ENCODE measurements at places on chromosomes 16 and 17.

- no peak for DNase-seq
Measured at GRCh38 chr17:76088041-76088867, 9.3 kb downstream of the ZACN start.

DNA sequence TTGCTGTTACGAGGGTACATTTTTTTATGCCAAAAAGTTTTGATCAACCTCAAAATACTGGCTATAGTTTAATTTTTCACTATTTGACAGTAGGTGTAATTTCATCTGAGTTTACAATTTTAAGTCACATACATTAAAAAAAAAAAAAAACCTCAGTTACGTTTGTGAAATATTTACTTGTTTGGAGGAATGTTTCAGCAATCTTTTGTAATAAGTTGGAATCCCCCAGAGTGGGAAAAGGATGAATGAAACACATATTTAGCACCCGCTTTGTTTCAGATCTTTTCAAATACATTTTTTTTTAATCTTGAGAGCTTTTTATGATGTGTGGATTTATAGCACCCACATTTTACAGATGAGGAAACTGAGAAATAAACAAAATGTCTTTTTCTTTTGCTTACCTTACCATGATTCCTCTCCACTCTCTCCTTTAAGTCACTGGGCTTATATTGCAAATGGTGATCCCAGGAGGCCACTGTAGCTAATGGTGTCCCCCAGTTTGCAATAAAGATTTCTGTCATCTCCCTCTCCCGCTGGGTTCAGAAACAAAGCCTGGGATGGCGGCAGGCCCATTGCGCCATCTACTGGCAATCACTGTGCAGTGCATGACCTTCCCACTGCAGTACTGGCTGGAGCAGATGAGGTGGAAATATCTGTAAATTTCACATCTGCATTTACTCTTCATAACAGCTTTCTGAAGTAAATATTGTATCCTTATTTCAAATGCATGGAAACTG is 27.7 kb downstream of the TBC1D3B start:
- no peak for DNase-seq

DNA sequence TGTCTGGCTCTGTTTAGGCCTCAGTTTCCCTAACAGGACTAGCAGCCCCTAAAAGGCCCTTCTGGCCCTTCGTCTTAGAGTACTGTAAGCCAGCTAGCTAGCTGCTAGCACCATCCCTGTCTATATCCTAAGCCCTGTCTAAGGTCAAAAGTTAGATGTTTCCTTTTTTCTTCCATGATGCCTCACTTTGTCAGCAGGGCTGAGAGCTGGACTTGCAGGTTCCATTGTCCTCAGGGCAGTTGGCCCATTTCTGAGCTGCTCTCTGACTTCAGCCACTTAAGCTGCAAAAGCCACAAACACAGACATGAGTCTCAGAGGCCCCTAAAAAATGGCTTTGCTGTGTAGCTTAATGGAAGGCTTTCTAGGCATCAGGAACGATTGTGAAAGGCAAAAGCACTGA is 187.7 kb downstream of the CBLN1 start:
- DNase-seq = no peak

DNA sequence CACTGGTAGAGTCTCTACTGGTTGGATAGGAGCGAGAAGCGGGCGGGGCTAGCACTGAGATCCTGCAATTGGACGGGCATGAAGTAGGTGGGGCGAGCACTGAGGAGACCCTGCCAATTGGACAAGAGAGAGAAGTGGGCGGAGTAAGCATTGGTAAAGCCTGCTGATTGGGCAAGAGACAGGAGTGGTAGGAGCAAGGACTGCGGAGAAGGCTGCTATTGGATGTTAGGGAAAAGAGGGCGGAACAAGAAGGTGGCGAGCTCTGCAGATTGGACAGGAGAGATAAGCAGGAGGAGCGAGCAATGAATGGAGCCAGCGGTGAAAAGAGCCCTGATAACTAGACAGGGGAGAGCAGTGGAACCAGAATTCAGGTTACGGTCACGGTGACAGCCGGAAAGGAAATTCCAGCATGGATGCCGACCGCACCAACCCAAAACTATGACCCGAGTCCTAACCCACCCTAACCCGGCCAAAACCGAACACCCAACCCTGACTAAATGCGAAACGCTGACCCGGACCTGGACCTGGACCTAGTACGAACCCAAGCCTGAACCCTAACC is 4.8 kb downstream of the SCGB1C2 start:
- no peak for DNase-seq

- DNase-seq = no peak
Measured at GRCh38 chr17:63998721-63999679, 849 bp downstream of the PRR29 start.

DNA sequence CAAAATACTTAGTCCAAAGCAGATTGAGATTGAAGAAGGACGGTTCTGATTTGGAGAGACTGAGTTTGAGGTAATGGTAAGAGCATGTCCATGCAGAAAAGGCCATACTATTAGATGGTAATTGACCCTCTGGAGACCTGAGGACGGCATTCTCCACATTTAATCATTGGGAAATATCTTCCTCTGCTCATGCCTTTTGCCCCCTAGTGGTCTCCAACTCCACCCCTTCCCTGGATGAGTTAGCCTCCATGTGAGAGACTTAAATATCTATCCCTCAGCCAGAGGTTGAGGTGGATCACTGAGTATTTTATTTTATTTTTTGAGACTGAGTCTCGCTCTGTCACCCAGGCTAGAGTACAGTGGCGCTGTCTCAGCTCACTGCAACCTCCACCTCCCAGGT is 10.4 kb upstream of the OR3A1 start:
- DNase-seq = no peak

GRCh38 chr17:6461792-6462524 is 17.7 kb downstream of the PIMREG start:
- no peak for DNase-seq

- no peak for DNase-seq
Measured at GRCh38 chr16:80299416-80299815, 241.4 kb upstream of the DYNLRB2 start.

DNA sequence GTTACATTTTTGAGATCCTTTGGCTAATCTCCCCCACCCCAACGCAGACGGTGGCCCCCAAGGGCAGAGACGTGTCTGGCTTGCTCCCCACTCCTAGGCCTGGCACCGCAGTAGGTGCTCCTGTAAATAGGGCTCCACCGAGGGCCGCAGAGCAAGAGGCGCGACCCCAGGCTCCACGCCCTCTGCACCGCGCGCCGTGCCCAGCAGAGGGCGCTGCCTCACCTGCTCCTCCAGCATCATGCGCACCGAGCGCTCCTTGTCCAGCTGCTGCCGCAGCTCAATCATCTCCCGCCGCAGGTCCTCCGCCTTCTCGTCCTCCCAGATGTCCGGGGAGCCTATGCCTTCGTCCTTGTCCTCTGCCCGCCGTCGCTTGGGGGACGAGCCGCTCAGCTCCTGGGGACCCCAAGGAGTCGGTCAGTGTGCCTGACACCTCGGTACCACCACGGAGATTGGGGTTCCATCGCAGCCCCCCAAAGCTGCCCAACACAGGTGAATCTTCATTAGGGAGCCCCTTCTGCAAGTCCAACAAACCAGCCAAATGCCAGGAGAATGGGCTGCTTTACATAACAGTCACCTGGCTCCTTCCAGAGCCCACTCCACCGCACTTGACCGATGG is 11.2 kb downstream of the TFAP4 start:
- DNase-seq = no peak

- no peak for DNase-seq
Measured at GRCh38 chr17:77325577-77326075, 184.9 kb downstream of the SEC14L1 start.

DNA sequence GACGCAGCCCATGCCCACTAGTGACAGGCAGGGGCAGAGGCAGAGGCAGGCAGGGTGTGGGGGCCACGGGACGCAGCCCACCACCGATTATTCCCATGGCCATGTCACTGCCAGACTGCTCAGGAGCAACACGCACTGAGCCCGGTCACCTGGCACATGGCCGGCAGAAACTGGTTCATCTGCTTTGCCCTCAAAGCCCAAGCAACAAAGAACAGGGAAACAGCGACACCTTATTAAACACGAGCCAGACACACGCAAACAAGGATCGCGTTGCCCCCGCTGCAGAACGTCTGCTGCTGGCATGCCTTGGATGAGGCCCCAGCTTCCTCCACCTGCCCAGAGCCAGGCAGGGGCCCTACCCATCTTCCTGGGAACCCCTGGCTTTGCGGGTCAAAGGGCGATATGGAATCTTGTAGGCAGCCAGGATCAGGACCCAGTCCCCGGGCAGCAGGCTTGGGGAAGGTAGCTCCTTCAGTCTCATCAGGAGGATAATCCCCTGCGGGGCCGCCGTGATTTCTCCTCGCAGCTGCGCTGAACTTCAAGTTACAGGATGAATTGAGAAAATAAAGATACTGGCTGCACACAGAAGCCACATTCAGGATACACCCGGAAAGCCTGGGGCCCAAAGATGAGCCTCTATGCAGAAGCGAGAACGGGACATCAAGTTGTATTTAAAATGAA is 4.8 kb downstream of the TBC1D16 start:
- no peak for DNase-seq

GRCh38 chr17:82722341-82723013 is 6.0 kb downstream of the FN3KRP start:
- DNase-seq = no peak

- DNase-seq = no peak
Measured at GRCh38 chr16:56244612-56245011, 53.3 kb downstream of the GNAO1 start.

DNA sequence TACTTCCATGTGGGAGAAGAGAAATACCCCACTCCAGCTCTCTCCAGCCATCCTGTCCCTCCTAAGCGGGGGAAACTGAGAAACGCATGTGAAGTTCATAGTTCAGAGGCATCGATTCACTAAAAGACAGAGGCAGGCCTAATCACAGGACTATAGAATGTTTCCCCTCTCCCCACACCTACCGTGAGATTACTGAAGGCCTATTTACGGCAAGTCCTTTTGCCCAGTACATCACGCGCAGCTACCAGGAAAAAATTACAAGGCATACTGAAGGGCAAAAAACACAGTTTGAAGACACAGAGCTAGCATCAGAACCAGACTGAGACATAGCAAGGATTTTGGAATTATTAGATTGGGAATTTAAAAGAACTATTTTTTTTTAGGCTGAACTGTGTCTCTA is 29.1 kb upstream of the IRX5 start:
- DNase-seq = no peak

- no peak for DNase-seq
Measured at GRCh38 chr17:18331879-18332278, 16.8 kb downstream of the SMCR8 start.

GRCh38 chr17:47812146-47812920 is 9.3 kb downstream of the OSBPL7 start:
- DNase-seq = no peak

DNA sequence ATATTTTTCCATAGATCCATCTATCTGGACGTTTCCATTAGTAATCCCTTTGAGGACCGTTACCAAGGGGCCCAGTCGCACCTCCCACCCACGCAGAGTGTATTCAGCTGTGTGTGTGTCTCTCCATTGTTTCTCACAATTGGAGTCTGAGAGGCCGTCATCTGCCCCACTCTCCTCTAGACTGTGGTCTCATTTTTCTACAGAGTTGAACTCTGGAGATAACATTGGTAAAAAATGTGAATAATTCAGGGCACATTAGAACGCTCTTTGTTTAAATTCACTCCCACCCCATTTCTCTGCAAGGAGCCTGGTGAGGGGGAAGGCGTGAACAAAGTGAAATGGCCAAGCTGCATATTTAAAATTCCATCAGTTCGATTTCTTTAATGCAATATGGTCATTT is 333.1 kb upstream of the MAF start:
- no peak for DNase-seq

GRCh38 chr17:71127416-71127815 is 958.1 kb downstream of the KCNJ2 start:
- no peak for DNase-seq

- DNase-seq = peak; percentile 17
Measured at GRCh38 chr16:31386157-31386984, 6.8 kb upstream of the ITGAD start.

GRCh38 chr17:15448580-15448956 is 18.9 kb downstream of the CDRT4 start:
- DNase-seq = no peak

GRCh38 chr17:4420692-4421131 is 13.0 kb upstream of the SPNS3 start:
- DNase-seq = peak; percentile 20

- DNase-seq = no peak
Measured at GRCh38 chr17:65332375-65332774, 195.2 kb downstream of the RGS9 start.

GRCh38 chr17:746181-746580 is 5.9 kb downstream of the GEMIN4 start:
- DNase-seq = no peak

- DNase-seq = no peak
Measured at GRCh38 chr16:72427051-72427782, 255.3 kb upstream of the PMFBP1 start.

DNA sequence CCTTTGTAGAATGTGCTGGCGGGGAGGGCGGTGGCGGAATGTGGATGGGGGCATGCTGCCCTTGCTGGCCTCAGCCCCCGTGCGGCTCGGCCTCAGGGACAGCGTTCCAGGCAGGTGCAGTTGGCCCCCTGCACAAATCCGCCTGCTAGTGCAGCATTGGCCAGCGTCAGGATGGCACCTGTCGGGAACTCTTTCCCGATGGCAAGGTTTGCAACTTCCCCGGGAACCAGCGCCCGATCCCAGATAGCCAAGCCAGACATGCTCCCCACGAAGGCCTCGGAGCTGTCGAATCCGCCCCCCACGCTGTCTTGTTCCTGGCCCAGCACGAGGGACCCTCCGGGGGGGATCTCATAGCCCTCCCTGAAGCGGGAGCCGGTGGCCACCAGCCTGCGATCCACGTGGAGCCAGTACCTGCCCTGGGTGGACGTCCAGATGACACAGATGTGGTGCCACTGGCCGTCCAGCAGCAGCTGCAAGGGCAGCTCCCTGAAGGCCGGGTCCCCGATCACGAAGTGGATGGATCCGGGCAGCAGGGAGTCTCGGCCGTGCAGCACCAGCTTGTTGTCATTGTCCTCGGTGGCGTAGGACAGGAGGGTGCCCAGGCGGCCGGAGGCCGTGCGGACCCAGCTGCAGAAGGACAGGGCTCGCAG is 2.8 kb downstream of the PTX4 start:
- no peak for DNase-seq

DNA sequence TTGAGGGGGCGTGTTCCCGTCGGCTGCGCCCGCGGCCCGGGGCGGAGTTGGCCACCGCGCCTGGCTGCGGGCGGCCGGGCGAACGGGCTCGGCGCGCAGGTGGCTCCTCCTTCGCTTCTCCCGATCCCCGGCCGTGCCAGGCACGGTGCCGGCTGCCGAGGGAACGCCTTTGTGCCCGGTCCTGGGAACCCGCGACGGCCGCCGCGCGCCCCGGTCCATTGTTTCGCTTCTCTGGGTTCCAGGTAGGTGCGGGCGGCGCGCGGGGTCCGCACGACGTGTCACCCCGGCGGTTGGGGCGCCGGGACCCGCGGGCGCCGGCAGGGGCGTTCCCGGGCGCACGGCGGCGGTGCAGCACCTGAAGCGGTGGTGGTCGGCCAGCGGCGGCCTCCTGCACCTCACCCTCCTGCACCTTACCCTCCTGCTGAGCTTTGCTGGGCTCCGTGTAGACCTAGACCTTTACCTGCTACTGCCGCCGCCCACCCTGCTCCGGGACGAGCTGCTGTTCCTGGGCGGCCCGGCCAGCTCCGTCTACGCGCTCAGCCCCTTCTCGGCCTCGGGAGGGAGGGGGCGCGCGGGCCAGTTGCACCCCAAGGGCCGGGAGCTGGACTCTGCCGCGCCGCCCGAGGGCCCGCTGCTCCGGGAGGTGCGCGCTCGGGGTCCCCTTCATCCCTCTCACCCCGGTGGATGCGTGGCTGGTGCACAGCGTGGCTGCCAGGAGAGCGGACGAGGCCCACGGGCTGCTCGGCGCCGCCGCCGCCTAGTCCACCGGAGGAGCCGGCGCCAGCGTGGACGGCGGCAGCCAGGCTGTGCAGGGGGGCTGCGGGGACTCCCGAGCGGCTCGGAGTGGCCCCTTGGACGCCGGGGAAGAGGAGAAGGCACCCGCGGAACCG is 99.9 kb downstream of the EFCAB13 start:
- DNase-seq = no peak
